Right lung (tissue), 10 donors: ENCODE measurements at places on chromosomes 13 and 19. TPM values are rescaled to one million over a fixed set of nuclear protein-coding genes. Genes with fewer than 3 reads are reported as not detected.

- DNase-seq: peak; percentile 13
These were observed 4.7 kb downstream of the CSNK1A1L start for GRCh38 chr13:37100731-37101130.

GRCh38 chr13:48749144-48749543, 95.4 kb downstream of the CYSLTR2 start:
- no peak for DNase-seq

DNA sequence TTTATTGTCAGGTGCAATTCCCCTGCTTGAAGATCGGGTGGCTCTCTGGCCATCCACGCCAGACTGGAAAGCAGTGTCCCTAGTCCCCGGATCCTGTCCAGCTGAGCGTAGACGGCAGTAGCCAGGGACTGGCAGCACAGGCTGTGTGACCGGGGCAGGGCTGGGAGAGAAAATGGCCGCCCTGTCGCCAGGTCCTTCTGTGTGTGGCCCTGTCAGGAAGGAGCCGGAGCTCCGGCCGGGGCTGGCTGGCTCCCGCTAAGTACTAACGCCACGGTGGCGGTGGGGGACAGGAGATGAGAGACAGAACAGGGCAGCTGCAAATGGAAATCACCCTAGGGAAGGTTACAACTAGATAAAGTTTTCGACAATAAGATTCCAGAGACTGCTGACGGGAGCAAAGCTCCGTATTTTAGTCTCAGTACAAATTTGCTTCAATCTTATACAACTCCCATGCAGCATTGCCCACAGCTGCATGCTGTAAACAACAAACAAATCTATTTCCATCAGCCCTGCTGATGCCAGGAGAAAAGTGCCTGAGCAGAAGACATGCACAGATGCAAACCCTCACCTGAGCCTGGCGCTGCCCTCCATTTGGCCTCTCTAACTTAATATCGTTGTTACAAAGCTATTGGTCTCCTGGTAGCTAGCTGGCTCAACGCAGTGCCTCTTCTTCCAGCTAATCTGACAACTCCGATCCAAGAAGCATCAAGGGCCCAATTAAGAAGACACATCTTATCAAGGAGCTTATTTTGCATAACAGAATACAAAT, 253.0 kb downstream of the TSHZ3 start:
- no peak for DNase-seq

- DNase-seq: peak; percentile 16
These were observed 35.1 kb upstream of the ZNF808 start for GRCh38 chr19:52492201-52492993.

- no peak for DNase-seq
These were observed 762 bp downstream of the KANK3 start for GRCh38 chr19:8342316-8342683.

- DNase-seq: no peak
These were observed 14.9 kb downstream of the COMP start for GRCh38 chr19:18776288-18776594.

- no peak for DNase-seq
These were observed 8.0 kb downstream of the RGCC start for GRCh38 chr13:41465241-41465847.

The CGB2 gene
- not detected for polyA plus RNA-seq

The EHD2 gene
- 107 TPM for polyA plus RNA-seq

The CALR gene
- polyA plus RNA-seq: 841 TPM

The C19orf18 gene
- polyA plus RNA-seq: 2.9 TPM

The PMIS2 gene
- not detected for polyA plus RNA-seq
